DMS79 (cell line): ENCODE measurements at places on chromosomes 13 and 19.

DNA sequence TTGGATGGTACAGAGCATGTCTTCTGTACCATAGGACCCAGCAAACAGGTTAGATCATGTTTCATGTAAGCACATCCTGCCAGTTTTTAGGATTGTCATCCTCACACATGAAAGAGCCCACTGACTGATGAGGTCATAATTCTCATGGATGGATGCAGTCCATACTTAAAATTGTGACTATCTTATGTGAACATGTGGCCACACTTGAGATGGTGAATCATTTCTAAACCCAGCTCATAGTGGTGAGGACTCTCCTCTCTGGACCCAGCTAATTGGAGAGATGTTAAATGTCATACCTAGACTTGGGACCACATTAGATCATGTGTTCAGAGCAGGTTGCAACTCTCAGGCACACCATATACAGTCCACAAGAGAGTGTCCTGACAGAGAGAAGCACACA is 24.8 kb upstream of the ZNF254 start:
- no peak for DNase-seq

DNA sequence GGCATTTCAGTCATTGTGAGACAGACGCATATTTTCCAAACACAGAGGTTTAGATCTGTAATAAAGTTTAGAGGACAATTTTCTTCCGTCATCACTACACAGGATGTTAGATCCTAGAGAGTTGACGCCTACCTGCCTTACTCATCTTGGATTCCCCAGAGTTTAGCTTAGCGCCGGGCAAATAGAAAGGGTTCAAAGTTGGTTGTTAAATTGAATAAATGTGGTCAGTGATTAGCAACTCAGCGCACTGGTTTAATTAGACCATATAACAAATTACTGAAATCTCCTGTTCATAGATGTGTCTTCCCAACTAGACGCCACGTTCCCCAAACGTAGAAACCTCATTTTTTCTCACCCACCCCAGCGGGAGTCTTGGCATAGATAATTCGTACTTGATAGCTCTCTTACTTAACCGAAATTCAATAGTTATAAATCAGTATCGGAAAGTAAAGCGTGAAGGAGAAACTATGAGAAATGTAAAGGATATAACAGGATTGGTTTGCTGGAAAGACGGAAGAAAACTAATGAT is 726 bp upstream of the UFM1 start:
- no peak for DNase-seq

DNA sequence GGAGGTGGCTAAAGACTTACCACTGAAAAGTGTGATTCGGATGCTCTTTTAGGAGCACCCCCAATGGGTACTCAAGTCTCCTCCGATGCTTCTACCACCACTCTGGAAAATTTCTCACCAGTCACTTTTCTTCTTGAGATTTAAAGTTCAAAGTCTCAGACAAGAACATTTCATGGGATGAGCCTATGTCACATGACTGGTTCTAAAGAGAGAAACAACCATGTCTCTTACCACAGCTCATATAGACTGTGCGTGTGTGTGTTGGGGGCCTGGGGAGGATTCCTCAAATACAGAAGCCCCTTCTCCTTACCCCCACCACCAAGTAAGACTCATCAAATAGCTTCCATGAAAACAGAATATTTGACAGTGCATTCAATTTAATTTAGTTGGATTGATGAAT is 181.7 kb upstream of the MIR17HG start:
- DNase-seq, result no peak

GRCh38 chr19:47377801-47378200 is 28.7 kb downstream of the DHX34 start:
- DNase-seq, result no peak

- peak; percentile 65 for DNase-seq
Measured at GRCh38 chr19:2266183-2266993, 10.2 kb upstream of the JSRP1 start.

DNA sequence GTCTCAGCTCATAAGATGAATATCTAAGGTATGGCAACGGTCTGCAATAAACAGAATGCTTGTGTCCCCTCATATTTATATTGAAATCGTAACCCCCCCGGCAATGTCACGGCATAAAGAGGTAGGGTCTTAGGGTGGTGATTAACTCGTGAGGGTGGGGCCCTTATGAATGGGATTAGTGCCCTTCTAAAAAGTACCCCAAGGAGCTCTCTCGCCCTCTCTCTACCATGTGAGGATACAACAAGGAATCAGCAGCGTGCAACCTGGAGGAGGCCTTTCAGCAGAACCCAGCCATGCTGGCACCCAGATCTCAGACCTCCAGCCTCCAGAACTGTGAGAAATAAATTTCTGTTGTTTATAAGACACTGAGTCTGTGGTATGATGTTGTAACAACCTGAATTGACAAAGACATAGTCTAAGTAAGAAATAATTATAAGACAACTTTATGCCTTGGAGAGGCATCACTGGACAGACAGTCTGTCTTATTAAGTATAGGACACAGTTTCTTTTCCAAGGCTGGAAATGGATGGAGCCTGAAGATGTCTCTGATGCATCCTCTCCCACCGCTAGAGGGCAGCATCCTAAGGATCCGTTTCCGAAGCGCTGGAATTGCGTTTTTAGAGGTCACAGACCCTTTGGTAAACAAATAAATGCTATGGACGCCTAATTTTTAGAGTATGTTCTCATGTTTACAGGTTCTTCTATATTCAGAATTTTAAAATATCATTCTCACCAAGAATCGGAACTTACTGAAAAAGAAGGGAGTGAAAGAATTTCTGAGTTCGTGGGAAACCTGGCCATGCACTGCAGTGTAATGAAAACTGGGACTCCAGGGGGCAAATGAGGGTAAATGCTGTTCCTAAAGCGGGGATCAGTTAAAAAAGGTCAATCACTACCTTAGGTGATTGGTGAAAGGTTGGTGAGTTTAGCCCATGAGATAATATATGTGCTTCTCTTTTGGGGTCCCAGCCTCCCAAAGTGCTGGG is 13.3 kb upstream of the LEUTX start:
- DNase-seq, result no peak

DNA sequence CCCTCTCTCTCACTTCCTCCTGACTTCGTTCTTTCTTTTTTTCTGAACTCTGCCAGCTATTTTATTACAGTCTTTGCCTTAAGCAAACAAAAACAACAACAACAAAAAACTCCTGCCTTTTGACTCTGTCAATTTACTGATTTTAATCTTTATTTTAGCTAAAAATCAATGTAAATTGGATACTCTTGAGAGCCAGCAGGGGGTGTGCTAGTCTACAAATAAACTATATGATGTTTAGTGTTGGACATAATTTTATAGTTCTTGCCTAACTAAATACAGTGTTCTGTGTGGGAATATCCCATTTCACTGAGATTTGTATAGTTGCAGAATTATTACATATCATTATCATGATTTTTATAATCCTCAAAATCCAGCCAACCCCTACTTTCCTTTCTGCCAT is 1199.9 kb upstream of the SPRY2 start:
- DNase-seq, result no peak

- DNase-seq, result no peak
Measured at GRCh38 chr13:89279374-89279773, 1608.2 kb downstream of the SLITRK5 start.

DNA sequence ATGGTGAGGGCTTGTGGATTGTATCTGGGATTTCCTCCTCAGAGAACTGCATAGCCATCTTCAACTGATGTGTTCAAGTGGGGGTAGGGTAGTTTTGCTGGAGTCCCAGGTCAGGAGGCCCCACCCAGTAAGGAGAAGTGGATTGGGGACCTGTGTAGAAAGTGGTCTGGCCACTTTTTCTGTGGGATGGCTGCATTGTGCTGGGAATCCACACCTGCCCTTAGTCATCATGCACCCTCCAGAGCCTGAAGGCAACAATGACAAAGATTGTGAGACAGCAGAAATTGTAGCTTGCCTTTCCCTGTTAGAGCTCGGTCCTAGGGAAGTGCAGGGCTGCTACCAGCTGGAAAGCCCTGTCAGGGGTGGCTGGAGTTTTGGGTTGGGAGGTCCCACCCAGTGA is 255.4 kb downstream of the NDFIP2 start:
- no peak for DNase-seq

DNA sequence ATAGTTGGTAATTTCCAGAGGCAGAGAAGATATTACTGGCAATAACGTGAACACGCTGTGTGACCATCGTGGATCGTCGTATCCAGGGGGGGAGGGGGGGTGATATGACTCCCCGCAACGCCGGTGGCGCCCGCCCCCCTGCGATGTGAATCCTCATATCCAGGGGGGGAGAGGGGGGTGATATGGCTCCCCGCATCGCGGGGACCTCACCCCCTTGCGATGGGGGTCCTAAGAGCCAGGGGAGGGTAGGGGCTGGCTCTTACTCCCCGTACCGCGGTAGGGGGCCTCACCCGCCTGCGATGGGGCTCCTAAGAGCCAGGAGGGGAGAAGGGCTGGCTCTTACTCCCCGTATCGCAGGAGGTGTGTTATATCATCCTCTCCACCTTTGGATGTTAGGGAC is 31.3 kb upstream of the RGCC start:
- DNase-seq, result no peak

GRCh38 chr19:55694656-55695491 is 19.8 kb downstream of the EPN1 start:
- no peak for DNase-seq

GRCh38 chr13:30757026-30757742 is 21.8 kb downstream of the ALOX5AP start:
- no peak for DNase-seq

DNA sequence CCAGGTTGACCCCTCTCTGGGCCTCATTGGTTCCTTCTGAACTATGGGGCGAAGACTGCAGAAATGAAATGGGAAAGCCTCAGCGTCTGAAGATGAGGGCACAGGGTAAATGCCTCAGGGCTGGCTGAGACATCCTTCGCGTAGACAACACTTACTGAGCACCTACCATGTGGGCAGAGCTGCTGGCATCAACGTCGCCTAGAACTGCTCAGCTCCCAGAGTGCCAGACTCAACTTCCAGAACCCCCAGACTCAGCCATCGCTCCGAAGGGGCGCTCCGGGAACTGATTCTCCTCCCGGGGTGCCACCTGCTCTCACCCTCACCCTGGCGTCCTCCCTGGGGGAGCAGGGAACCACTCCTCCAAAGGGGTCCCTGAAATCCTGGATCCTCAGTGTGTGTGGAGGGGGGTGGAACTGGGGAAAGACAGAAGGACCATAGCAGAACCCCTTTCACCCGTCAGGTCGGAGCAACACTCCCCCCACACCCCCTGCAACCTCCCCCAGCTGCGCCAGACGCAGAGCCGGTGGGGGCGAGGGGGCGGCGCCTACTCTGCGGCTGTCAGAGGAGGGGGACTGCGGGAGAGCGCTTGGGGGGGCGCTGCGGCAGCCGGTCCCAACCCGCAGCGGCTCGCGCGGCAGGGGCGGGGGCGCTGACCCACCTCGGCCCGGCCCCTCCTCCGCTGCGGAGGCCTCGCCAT is 8.2 kb upstream of the NFIC start:
- no peak for DNase-seq

- DNase-seq, result no peak
Measured at GRCh38 chr13:93771227-93771626, 544.6 kb downstream of the GPC6 start.

GRCh38 chr13:46146898-46147297 is 35.1 kb downstream of the LCP1 start:
- peak; percentile 86 for DNase-seq

GRCh38 chr13:50678464-50679162 is 164.9 kb downstream of the DLEU7 start:
- no peak for DNase-seq

DNA sequence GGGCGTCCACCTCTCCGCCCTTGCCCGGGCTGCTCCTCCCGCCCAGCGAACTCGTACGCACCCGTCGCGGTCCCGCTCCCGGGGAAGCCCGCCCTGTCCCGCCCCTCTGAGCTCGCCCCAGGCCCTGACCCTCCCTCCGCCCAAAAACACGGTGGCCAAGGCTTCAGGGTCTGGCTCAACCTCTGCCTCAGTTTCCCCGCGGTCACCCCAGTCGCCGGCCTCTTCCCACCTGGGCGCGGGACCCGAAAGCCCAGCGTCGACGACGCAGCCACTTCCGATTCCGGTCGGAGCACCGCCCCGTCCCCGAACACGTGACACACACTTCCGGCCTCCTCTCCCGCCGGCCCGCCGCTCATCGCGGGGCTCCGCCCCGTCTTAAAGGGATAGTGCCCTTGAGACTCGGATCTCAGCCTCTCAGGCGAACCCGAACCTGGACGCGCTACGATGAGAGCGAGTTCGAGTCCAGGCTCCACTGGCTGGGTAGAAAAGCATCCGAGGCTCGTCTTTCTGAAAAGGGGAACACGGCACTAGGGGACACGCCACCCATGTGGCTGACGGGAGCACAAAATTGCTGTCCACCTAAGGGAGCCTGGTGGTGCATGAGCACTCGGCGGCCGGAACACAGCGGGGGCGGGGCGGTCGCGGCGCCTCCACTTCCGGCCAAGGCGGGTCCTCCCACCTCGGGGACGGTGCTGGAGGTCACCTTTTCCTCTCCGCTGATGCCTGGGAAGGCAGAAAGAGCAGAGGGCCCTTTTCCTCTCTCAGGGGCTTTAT is at the start of gene C19orf25:
TSS of gene C19orf25 (minus strand) at position 282 of the 774 bp plus-strand sequence. CDS start 312 bp downstream, outside the sequence.
- DNase-seq, result peak; percentile 87

DNA sequence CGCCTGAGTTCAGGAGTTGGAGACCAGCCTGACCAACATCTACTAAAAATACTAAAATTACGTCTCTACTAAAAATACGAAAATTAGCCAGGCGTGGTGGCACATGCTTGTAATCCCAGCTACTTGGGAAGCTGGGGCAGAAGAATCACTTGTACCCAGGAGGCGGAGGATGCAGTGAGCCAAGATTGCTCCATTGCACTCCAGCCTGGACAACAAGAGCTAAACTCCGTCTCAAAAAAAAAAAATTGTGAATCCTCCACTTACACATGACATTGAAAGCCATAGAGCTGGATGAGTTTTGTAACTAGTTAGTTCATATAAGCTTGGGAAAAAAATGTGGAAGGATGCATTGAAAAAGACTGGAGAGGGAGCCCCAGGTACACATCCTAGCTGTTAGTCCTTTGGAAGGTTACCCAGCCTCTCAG is 452 bp upstream of the PSMD8 start:
- no peak for DNase-seq

DNA sequence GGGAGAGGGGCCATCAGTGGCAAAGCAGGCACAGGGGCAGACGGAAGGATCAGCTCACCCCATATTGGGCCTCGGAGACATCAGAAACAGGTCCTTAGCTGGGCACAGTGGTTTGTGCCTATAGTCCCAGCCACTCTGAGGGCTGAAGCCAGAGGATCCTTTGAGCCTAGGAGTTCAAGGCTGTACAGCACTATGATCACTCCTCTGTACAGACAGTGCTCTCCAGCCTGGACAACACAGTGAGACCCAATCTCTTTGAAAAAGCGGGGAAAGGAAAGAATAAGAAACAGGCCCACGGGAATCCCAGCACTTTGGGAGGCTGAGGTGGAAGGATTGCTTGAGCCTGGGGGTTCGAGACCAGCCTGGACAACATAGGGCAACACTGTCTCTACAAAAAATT is 6.0 kb downstream of the SERTAD1 start:
- no peak for DNase-seq

DNA sequence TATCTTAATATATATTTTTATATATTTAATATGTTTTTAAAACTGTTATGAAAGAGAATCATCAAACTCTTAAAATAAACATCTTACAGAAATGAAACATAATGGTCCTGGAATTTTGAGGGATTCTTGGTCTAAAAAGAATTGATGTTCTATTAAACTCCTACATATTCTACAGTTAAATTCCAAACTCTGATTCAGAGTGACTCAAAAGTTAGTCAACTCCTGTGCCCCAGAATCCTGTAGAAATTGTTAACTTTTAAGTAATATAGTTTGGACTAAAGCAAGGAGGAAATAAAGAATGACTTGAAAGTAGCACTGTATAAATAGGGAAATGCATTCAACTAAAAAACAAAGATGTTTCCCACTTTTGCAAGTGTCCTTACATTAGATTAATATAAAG is 47.7 kb downstream of the FNDC3A start:
- no peak for DNase-seq

GRCh38 chr13:41680900-41681299 is 223.6 kb downstream of the RGCC start:
- no peak for DNase-seq

GRCh38 chr19:38287604-38288003 is 16.4 kb upstream of the C19orf33 start:
- no peak for DNase-seq
